ENCODE measurements at places on chromosomes 6 and 20. TPM values are rescaled to one million over a fixed set of nuclear protein-coding genes. Genes with fewer than 3 reads are reported as not detected.

ENPP1 gene
- 1.0 TPM for total RNA-seq

- H3K27me3 ChIP-seq = no peaks in the 10 kb centered on the region
- DNase-seq = no peak
- no peak overlapping the region for H3K4me3 ChIP-seq
Measured at GRCh38 chr6:54236984-54237383, 71.3 kb upstream of the TINAG start.

- no peaks in the 10 kb centered on the region for H3K36me3 ChIP-seq
- H3K4me1 ChIP-seq = no peaks in the 10 kb centered on the region
- H3K4me3 ChIP-seq = no peak overlapping the region
- no peaks in the 10 kb centered on the region for H3K27me3 ChIP-seq
Measured at GRCh38 chr6:49252901-49253300, 210.2 kb downstream of the MMUT start.

DNA sequence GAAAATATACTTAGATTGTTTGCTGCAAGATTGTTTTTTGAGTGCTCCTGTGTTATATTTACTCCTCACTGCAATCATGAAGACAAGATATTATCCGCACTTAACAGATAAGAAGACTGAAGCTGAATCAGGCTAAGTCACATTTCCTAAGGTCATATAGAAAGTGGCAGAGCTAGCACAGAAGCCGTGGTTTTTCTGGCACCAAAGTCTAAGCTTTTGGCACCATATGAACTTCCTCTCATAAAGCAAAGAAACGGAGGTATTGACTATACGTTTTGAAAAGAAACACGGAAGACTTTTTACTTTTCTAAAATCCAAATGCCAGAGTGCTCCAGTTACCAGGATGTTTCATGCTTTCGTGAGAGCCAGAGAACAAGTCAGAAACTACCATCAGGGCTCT is 9.3 kb upstream of the DTD1 start:
- peak overlapping the region; percentile 31 for H3K4me3 ChIP-seq
- DNase-seq = no peak
- no peaks in the 10 kb centered on the region for H3K27me3 ChIP-seq
- no peaks in the 10 kb centered on the region for H3K36me3 ChIP-seq

GRCh38 chr6:82331031-82331773 is 32.4 kb upstream of the TPBG start:
- DNase-seq = no peak
- no peaks in the 10 kb centered on the region for H3K36me3 ChIP-seq
- H3K27me3 ChIP-seq = peaks cover 36% of the 10 kb centered on the region

ADTRP gene
- not detected for total RNA-seq
